ENCODE measurements at places on chromosomes 5 and 9.

- DNase-seq, result no peak
Observed at GRCh38 chr5:41822036-41822435, 48.2 kb downstream of the OXCT1 start.

DNA sequence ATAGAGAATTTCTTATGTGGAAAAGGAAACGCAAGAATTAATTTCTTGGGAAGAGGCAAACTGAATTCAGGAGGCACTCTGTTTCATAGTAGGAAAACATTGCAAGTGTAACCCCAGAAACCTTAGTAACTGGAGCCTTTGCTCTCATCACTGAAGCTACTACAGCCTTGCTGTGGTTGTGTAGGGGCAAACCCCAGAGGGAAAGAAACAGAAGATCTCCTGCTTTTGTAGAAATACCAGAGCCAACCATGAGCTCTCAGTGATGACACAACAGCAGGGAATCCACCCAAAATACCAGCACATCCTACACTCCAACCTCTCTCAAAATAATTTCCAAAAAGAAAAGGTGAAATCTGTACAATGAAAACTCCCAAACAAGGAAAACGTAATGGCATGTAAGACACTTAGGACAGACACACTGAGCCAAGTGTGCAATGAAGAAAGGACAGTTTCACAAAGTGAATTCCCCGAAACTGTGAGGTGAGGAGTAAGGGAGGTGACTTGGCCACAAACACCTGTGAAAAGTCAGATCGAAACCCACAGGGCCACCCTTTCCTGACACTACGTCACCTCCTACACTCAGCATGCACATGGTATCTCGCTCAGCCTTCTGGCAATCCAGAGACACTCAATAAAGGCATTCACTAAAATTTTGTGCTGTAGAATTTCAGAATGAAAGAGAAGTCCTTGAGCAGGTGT, 8.5 kb upstream of the ACSL6 start:
- no peak for DNase-seq

DNA sequence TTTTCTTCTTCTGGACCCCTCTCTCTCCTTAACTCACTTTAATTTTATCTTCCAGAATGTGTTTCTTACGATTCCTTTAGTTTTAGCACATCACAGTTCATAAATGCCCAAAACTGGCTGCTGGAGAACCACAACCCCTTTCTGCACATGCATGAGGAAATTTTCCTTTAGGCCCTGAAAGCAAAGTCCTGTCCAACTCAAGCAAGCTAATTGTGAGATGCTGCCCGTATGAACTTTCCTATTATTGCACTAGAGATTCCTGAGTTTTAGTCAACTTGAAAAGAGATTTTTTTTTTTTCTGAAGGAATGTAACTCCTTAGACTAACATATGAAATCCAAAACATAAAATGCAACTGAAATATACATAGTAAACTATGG, 52.1 kb upstream of the DAB2 start:
- DNase-seq, result no peak

DNA sequence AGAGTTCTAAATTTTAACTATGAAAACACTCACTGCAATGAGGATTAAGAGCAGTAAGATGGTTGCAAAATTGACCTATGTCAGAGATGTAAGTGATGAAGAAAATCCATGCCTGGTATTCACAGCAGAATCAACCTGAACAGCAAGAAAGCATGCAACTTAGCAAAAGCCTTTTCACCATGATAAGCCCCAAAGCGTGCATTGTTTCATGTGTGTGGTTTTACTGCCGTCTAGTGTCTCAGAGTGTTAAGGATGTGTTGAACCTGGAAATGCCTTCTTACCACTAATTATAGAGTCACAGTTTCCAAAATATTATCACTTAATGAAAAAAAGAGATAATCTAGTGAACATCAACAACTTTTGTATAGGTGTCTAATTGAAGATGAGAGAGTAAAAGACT, 415.2 kb upstream of the TRPC7 start:
- no peak for DNase-seq

DNA sequence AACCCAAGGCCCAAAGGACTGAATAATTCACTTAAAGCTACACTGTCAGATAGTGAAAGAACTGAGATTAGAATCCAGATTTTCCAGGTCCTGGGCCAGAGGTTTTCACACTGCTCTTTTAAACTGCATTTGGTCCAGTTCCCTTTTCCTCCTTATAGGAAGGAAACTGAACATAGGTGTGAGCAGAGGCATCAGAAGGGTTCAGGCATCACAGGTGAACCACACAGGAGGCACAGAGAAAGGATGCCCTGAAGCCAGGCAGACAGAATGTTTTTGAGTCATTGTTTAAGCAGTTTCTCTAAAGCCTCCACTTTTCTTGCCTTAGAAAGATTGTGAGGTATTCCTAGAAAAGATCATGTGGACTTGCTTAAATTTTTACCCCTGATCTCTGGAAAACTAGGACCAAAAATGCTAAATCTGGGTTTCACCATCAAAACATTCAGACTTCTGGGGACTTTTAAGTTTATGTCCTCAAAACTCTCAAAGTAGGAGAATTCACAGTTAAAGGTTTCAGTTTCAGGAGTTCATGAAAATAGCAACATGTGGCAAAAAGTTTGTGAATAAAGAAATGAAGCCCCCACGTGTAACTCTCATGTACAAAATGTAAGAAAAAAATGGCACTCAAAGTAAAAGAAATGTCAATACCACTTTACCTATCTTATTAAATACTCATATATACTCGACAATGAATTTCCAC, 386.1 kb downstream of the NTRK2 start:
- DNase-seq, result no peak

- DNase-seq, result no peak
Observed at GRCh38 chr5:55324815-55325418, 17.1 kb downstream of the MTREX start.

GRCh38 chr9:110672873-110673510, 4.4 kb downstream of the MUSK start:
- no peak for DNase-seq

DNA sequence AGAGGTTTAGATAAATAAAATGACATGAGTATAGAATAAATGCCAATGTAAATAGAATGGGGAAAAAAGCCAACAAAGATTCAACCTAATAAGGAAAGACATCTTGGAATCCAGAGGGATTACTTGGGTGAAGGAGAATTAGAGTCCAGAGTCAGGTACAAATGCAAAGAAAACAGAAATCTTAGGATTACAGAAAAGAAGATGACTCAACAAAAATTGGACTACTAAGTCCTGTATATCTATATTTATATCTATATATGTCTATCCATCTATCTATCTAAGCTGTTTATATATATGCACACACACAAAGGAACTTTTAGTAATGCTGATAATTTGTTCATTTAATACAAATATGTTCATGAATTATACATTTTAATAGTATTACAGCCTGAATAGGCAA, 27.6 kb downstream of the FAM174A start:
- no peak for DNase-seq

DNA sequence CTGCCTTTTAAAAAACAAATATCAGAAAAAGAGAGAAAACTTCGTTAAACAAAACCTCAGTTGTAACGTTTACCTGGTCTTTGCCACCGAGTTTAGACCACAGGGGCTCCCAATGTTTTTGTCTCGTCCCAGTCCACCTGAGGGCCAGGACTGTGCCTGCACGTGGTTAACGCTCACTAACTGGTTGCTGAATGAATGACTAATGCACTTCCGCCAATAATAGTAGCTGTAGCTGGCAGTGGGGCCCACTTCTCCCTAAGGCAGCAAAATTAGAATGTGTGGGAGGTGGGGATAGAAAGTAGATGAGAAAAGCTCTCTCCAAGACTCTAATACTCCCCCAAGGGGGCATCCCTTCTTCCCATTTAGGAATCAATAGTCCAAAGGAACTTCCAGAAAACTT, 29.1 kb upstream of the MED27 start:
- DNase-seq, result no peak

GRCh38 chr9:99269416-99269815, 47.3 kb downstream of the SEC61B start:
- DNase-seq, result no peak
